ENCODE measurements at places on chromosomes 6 and 20. TPM values are rescaled to one million over a fixed set of nuclear protein-coding genes. Genes with fewer than 3 reads are reported as not detected.

DNA sequence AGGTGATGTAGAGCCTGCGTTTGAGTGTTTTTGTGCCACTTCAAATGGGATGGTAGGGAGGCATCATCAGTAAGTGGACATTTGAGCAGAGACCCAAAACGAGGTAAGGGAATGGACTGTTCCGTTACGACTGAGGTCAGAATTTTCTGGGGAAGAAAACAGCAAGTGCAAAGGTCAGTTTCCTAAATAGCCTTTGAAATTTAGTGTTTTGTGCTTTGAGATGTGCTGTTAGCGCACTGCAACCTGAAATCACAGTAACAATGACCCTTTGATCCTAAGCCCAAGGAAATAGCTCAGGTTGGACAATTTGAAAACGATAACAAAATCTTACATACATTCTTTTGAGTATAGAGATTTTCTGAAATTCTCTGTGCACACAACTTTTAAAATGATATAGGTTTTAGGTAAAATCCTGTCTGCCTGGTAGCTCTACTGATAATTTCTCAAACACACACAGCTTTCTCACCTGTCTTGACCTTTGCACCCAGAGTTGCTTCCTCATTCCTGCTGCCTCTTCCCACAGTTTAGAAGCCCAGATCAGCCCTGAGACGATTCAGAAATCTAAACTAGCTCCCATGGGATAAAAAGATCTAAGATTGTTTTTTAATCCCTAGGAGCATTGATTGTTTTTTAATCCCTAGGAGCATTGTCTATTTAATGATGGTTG, 22.1 kb downstream of the DCBLD1 start:
- no peak for DNase-seq

DNA sequence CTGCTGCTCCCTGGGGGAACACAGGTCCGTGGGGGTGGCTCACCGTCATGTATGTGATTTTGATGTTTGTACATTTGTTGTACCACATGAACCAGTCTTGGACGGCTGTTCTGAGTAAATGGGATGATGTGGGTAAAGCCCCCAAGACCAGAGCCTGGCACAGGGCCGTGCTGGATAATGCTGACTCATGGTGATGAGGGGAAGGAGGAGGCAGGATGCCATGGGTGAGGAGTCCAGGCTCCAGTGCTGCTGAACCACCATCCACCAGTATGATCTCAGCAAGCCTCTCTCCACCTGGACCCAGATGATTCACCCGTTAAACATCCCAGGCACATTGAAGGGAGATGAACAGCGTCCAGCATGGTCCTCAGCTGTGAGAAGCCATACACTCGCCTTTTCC, 9.6 kb upstream of the APCDD1L start:
- no peak for DNase-seq

DNA sequence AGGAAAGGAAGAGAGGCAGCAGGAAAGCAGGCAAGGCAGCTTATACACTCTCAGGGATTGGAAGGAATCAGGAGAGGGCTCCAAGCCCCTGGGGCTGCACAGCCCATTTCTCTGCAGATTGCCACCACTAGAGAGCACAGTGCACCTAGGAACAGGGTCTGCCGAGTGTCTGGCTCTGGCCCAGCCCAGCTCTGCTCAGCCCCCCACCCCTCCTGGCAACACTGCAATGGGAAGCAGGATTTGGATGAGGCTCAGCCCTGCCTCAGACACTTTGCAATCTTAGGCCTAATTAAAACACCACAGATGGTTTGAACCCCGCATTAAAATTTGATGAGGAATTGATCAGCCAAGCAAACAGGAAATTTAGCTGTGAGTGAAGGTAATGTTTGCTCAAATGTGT, 252.7 kb downstream of the DHX35 start:
- no peak for DNase-seq

Gene PM20D2
- polyA plus RNA-seq: 24.1 TPM

DNA sequence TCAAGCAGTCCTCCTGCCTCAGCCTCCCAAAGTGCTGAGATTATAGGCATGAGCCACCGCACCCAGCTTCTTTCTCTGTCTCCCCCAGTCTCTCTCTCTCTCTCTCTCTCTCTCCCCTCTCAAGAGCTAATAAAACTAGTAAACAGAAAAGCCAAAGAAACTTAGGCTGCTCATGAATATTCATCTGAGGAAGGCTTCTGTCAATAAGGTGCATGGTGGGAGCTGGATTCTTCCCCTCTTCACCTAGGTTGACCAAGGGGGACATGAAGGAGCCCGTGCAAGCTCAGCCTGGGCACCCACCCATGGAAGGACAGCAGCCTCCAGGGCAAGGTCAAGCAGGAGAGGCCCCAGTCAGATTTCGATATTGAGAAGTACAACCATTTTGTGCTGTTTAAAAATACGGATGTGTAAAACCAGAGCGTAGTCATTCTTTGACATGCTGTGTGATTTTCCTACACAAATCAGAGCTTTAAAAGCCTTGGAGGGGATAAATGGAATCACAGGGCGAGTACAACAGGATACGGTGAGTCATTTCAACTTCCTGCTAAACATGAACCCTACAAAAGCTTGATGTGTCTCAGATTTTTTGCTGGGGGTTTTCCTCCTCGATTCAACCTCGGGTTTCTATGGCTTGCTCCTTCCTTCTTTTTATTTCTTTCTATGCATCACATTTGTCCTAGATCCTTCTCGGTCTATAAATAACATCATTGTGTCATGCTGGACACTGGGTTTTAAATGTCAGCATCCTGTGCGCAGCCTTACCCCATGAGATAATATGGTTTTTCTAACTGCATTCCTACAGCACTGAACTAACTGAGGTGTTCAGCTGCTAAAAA, 368.9 kb upstream of the JARID2 start:
- no peak for DNase-seq

GRCh38 chr6:26331218-26332073, 33.6 kb upstream of the BTN3A2 start:
- no peak for DNase-seq

- DNase-seq: no peak
Measured at GRCh38 chr6:36546308-36546919, 865 bp downstream of the STK38 start.

GRCh38 chr20:60431349-60431748, 473.1 kb downstream of the CDH26 start:
- no peak for DNase-seq

- no peak for DNase-seq
Measured at GRCh38 chr6:89979481-89980119, 85.3 kb downstream of the GJA10 start.

Gene ETV7
- polyA plus RNA-seq: 0.14 TPM

- no peak for DNase-seq
Measured at GRCh38 chr6:110981202-110981600, 637 bp upstream of the RPF2 start.

DNA sequence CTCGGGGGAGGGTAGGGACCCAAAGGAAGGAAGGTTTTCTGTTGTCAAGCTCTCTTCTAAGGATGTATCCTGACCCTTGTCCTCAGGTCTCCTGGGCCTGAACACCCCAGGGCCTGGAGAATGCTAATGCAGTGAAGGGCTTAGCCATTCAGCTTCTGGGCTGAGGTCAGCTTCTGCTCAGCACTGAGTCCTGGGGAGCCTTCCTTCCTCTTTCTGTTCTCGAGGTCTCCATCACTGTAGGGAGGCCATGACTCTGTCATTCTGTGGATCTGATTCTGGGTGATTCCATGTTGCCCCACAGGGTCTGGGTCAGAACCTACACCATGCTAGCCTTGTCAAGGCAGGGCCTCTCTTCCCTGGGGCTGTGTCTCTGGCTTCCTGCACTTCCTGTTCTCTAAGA, 712.7 kb downstream of the DHX35 start:
- no peak for DNase-seq

Gene SYNDIG1
- polyA plus RNA-seq: 4.3 TPM

- DNase-seq: no peak
Measured at GRCh38 chr20:57584768-57585461, 24.0 kb downstream of the PCK1 start.

GRCh38 chr6:46781478-46782378, 11.5 kb upstream of the MEP1A start:
- DNase-seq: no peak

- DNase-seq: no peak
Measured at GRCh38 chr6:20715135-20715806, 181.0 kb downstream of the CDKAL1 start.

DNA sequence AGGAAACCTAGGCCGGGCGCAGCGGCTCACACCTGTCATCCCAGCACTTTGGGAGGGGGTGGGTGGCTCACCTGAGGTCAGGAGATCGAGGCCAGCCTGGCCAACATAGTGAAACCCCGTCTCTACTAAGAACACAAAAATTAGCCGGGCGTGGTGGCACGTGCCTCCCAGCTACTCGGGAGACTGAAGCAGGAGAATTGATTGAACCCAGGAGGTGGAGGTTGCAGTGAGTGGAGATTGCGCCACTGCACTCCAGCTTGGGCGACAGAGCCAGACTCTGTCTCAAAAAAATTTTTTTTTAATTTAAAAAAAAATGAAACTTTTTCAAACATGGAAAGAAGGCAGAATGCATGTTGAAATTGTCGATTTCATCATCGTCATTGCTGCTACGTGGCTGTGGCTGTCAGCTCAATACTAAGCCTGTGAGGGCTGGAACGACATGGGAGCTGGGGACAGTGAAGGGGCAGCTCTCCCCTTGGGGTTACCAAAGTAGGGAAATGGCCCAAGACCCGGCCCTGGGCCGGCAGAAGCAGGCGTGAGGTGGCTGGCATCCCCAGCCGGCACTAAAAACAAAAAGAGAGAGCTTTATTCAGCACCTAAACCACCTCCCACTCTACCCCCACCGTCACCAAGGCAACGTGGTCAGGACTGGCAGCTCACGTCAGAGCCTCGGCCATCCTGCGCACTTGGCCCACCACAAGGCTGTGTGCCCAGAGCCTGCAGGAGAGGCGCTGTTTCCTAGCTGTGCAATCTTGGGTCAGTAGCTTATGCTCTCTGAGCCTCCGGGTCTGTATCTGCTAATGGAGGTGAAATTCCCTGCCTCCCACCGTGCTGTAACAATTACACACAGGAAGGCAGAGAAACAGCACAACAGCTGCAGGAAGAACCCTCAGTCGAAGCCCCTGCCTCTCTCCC, 30.8 kb downstream of the AGPAT4 start:
- peak; percentile 41 for DNase-seq

GRCh38 chr6:44478158-44478557, 90.7 kb downstream of the CDC5L start:
- DNase-seq: no peak

DNA sequence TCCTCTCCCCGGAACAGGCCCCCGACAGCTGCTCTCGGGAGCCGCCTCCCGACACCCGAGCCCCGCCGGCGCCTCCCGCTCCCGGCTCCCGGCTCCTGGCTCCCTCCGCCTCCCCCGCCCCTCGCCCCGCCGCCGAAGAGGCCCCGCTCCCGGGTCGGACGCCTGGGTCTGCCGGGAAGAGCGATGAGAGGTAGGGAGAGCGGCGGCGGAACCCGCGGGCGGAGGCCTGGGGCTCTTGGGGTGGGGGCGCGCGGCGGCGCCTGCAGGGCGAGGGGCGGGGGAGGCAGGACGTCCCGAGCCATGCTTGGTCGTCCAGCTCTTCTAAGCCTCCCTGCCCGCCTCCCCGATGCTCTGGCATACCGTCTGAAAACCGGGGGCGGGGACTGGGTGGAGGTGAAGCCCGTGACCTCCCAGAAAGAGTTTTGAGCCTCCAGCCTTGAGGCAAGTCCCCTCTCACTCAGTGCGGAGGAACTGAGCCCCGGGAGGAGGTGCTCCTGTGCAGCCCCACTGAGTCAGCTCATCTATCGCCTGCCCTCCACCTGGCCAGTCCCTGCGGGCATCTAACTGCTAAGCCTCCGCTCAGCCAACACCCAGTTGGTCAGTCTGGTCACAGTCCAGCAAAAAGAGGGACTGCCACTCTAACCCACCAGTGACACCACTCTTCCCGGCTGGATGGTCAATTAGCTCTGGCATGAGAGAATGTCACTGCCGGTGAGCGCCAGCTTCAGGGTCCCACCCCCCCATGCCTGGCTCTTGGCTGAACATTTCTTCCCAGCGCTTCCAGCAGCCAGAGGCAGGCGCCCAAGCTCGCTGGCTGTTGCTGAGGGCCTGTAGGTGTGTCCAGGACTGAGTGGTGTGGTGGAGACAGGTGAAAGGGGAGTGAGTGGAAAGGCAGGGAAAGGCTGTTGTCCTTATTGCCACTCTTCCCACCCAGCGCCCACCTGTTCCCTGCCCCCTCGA, 482 bp downstream of the DDR1 start:
- DNase-seq: no peak

GRCh38 chr6:110564703-110565421, 88.4 kb upstream of the SLC22A16 start:
- DNase-seq: no peak

DNA sequence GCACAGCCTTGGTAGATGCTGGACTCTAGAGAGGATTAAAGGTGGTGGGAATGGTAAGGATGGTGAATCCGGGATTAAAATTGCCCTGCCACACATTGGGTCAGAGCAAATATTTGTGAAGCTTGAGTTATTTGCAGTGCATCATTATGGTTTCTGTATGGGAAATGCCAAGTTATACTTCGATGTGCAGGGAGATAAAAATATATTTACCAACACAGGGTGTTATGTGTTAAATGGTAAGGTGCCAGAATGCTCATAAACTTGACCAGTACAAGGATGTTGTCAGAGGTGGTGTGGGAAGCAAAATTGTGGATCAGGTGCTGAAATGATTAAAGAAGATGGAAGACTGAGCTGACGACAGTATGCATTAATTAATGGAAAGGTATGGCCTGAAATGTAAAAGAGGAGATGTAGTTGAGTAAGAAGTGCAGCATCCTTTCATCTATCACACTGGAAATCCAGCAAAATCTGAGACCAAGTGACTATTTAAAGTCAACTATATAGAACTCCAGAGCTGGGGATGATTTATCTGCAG, 262.3 kb downstream of the ADGB start:
- DNase-seq: no peak

DNA sequence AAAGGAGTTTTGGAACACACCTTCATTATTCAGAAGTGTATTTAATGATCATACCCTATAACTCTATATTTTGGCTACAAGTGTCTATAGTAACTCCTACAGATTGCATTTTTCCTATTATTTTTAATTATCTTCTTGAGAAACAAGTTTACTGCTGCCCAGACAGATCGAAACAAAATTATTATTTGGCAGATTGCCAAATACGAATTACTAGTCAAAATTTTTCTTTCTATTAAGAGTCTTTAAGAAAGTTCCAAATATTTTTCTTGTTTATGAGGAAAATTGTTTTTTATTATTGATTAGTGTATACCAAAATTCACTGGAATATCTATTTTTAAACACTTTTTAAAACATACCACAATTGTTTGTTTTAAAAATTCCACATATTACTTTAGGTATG, 821.9 kb upstream of the SLC35B3 start:
- no peak for DNase-seq

GRCh38 chr20:16013631-16014030, 559.6 kb downstream of the KIF16B start:
- DNase-seq: no peak

Gene PXDC1
- polyA plus RNA-seq: 12.3 TPM

DNA sequence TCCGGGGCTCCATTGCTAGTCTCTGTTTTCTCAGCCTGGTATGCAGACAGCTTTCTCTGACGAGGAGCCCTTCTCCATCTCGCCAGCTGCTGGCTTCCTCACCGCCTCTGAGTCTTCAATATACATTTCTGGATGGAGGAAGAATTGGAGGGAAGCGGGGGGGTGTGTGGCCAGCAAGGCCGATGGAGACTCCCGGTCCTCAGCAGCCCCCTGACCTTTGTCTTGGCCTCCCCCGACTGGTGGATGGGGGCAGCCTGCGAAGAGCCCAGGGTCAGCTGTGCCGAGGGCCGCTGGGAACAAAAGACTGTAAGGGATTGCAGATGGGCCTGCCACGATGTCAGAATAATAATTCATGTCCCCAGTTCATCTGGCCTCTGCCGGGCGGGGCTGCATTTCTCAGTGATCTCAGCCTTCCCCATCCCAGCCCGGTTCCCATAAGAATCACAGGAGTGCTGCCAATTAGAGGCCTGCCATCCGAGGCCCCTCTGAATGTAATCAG, 54.3 kb upstream of the STX16 start:
- DNase-seq: no peak
